ENCODE measurements at places on chromosomes 3 and 15.

DNA sequence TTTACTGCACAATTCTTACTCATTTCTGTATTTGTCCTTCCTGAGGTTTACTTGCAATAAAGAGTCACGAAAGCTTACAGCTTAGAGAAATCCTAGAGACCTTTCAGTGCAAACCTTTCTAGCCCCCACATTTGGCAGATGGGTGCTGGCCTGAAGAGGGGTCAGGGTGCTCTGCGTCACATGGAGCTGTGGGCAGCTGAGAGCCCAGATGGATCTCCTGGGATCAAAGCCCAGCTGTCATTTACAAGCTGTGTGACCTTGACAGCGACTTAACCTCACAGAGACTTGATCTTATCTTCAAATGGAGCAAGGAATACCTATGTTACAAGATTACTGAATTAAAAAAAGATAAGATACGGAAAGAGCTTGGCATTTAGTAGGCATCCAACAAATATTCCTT lies 24.0 kb upstream of the RAF1 start:
- DNase-seq: no peak

GRCh38 chr3:73839032-73839431 lies 214.3 kb upstream of the PDZRN3 start:
- no peak for DNase-seq

DNA sequence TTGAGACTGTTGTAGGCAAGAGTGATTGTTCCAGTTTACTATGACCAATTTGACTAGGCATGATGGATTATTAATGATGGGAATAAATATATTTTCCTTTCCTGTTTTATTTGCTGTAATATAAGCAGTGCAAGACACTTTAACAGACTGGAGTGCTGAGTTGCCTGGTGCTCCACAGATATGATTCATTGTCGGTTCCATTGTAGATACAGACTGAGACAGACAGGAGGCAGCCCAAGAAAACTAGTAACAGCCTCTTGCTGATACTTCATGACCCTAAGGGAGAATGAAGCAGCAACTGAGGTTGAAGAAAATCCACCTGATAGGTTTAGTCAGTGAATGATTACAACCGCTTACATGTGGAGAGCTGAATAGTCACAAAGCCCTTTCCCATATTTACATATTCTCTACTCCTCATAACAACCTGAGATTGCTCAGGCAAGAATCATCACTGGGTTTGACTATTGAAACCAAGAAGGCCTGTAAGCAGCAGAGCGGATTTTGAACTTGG lies 235.1 kb upstream of the TPRG1 start:
- no peak for DNase-seq

DNA sequence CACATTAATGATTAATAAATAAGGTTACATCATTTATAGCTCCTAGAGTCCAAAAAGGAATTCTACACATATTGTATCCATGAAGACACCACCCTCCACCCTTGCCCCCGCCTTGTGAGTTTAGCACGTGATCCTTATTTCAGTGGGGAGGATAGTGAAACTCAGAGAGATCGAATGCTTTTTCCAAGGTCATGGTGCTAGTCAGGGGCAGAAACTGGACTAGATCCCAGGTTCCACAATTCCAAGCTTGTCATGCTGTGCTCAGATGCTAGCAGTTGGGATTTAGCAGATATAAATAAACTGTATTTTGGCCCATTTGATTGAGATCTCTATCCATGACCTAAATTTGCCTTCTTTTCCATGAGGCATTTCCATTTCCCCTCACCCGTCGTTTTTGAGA lies 227.4 kb upstream of the THRB start:
- no peak for DNase-seq

DNA sequence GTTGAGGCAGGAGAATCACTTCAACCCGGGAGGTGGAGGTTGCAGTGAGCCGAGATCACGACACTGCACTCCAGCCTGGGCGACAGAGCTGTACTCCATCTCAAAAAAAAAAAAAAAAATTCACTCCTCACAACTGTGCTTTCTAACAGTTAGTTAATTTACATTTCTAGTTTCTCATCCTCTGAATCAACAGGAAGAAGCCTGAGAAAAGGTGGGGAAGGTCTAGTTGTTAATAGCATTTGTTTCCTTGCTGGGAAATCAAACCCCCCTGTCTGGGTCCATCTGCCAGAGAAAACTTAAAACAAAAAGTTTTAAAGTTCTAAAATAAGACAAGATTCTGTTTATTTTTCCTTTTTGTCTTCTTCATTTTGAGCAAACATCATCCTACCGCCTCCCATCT lies 62.3 kb downstream of the TMEM39A start:
- DNase-seq: no peak

GRCh38 chr3:14307656-14308302 lies 94.6 kb upstream of the SLC6A6 start:
- DNase-seq: no peak

GRCh38 chr3:118080889-118081288 lies 953.8 kb downstream of the IGSF11 start:
- no peak for DNase-seq

GRCh38 chr3:105907777-105908176 lies 39.0 kb upstream of the CBLB start:
- DNase-seq: no peak

- no peak for DNase-seq
These were observed 47.2 kb upstream of the IREB2 start for GRCh38 chr15:78390826-78391225.

DNA sequence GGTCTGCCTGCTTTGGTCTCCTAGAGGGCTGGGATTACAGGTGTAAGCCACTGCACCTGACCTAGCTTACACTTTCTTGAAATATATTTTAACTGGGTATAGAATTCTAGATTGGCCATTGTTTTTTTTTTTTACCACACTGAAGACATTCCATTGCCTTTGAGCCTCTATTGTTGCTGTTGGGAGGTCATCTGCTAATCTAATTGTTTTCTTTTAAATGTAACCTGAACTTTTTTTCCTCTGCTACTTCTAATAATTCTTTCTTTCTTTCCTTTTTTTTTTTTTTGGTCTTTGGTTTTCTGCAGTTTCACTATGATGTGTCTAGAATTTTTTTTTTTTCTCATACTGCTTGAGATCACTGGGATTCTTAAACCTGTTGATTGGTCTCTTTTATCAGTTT lies 28.1 kb downstream of the ERICH6 start:
- DNase-seq: no peak

- no peak for DNase-seq
These were observed 48.8 kb upstream of the ATP2B2 start for GRCh38 chr3:10554236-10554611.

GRCh38 chr15:45439521-45440260 lies 61.3 kb upstream of the GATM start:
- DNase-seq: no peak

DNA sequence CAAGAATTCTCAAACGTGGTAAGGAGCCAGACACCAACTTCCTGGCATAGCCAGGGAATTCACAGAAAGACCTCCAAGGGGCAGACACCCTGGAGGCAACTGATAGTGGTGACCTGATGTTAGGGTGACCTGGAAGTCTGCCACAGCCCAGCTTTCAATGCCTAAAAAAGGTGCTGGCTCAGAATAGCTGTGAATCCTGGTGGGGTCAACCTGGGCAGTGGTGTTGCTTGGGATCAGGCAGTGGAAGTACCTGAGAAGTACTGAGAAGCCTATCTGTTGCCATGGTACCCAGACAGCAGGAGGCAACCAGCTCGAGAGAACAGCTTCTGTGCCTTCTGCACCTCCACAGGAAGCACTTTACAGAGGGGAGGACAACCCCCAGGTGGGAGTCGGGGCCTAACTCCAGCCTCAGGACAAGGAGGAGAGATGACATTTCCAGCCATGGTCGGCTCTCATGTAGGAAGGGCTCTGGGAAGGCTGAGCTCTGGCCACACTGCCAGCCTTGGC lies 55.4 kb upstream of the LARS2 start:
- DNase-seq: no peak

- peak; percentile 60 for DNase-seq
These were observed at the start of gene ERC2 for GRCh38 chr3:56468184-56469106. Gene ERC2, minus strand, starts transcription at chr3:56468467.

GRCh38 chr15:70437089-70437488 lies 326.3 kb downstream of the UACA start:
- no peak for DNase-seq

- no peak for DNase-seq
These were observed 32.7 kb upstream of the PLSCR5 start for GRCh38 chr3:146637871-146638270.

DNA sequence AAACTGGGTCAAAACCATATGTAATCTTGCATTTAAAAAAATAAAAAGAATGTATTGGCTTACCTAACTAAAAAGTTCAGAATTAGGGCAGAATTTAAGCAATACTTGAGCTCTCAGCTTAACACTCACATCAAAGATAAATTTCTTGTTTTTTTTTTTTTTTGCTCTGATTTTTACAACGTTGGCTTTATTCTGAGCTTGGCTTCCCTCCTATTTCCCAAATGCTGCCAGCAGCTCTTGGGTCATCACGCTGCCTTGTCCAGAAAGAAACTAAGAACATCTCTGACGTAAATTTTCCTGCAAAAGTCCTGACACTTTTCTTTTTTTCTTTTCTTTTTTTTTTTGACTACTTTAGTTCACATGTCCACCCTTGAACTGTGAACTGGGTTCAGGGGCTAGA lies 150.6 kb upstream of the TGFBR2 start:
- DNase-seq: no peak

DNA sequence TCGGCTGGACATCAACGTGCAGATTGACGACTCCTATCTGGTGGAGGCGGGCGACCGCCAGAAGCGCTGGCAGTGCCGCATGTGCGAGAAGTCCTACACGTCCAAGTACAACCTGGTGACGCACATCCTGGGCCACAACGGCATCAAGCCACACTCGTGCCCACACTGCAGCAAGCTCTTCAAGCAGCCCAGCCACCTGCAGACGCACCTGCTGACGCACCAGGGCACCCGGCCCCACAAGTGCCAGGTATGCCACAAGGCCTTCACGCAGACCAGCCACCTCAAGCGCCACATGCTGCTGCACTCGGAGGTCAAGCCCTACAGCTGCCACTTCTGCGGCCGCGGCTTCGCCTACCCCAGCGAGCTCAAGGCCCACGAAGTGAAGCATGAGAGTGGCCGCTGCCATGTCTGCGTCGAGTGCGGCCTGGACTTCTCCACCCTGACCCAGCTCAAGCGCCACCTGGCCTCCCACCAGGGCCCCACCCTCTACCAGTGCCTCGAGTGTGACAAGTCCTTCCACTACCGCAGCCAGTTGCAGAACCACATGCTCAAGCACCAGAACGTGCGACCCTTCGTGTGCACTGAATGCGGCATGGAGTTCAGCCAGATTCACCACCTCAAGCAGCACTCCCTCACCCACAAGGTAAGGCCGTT lies 34.2 kb downstream of the IDH2 start:
- DNase-seq: no peak

GRCh38 chr15:65952391-65953053 lies 83.2 kb downstream of the RAB11A start:
- peak; percentile 56 for DNase-seq

DNA sequence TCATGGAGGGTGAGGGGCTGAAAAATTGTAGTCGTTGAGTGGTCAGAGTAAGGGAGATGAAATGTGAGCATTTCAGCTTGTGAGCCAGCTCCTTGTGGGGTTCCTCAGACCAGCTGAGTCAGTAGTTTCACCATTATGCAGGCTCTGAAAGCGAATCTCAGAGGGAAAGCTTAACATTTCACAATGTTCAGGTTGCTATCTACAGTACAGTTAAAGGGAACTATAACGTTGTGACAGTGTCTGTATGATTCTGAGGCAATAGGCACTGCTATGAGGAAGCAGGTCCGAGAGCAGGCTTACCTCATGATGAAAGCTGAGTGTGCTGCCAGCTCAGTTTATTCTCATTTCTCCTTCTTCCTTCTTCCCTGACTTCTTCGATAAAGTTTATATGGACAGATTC lies 469.6 kb downstream of the EDEM1 start:
- no peak for DNase-seq

DNA sequence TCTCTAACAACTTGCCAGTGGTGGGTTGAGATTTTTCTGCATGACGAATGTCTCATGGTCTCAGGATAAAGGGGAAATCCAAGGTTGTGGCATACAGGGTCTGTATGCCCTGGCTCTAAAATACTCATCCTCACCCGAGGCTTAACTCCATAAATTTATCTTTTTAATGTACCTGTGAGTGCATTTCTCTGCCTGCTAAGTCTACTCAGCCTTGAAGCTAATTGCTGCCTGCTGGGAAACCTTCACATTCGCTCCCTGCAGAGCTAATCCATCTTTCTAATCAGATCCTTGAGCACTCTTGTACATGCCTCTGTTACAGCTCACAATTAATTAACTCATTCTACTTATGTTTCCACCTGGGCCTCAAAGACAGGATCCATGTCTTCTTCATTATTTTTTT lies 93.8 kb downstream of the CMSS1 start:
- DNase-seq: no peak

- DNase-seq: peak; percentile 98
These were observed 108.5 kb downstream of the TNIK start for GRCh38 chr3:171351676-171352075.

DNA sequence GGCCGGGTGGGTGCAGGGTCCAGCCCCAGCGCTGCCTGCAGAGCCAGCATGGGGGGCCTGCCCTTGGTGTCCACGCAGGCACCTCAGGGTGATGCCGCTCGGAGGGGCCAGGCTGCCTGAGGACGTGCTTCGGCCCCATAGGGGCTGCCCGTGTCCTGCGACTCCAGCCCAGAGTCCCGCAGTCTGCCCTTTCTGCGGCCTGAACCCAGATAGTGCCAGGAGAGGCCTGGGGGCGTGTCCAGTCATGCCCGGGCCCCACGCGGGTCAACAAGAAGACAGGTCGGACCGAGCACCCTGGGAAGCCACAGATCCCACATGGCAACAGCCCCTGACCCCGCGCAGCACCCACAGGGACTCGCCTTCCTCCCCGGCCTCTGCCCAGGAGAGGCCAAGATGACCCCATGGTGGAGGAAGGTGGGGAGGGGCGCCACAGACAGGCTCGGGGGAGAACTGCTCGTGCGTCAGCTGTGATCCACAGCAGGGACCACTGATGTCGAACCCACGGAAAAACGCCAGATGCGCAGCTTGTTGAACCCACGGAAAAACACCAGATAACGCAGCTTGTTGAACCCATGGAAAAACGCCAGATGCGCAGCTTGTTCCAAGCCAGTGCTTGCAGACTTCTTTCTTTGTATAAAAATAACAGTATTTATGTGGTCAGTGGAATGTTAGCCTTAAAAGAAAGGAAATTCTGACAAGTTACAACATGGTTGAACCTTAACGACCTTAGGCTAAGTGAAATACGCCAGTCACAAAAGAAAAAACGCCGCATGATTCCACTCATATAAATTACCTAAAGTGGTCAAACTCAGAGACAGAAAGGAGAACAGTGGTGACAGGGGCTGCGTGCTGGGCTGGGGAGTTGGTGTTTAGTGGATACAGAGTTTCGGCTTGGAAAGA lies 28.5 kb downstream of the CYFIP1 start:
- no peak for DNase-seq

GRCh38 chr3:40381904-40382616 lies 4.9 kb upstream of the ENTPD3 start:
- DNase-seq: no peak

Measured in NCI-H226 (cell line).